ENCODE measurements at places on chromosomes 5 and 9. TPM values are rescaled to one million over a fixed set of nuclear protein-coding genes. Genes with fewer than 3 reads are reported as not detected.

DNA sequence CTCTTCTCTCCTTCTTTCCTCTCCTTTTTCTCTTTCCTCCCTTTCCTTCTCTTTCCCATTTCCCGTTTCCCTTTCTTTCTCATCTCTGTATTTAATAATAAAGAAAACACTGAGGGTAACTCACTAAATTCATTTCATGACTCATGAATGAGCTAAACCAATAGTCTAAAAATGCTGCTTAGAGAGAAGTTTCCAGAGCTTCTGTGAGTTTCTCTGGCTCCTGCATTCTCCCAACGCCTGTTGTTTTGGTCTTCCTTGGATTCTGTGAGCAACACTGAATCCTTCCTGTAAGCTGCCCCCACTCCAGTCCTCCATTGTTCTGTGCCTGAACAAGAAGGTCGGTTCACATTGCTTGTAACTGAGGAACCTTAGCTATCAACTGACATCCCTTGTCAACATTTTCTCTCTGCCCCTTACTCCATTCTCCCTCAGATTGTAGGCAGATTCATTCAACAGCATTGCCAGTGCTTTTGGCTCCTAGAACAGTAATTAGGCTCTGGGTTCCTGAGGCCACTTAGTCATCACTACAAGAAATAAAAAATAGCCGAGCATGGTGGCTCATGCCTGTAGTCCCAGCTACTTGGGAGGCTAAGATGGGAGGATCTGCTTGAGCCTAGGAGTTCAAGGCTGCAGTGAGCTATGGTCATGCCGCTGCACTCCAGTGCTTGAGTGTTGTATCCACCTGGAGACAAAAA lies 237.7 kb upstream of the KLF4 start:
- H3K4me3 ChIP-seq = no peak overlapping the region
- peak overlapping the region; percentile 27 for H3K27ac ChIP-seq
- no peaks in the 10 kb centered on the region for H3K36me3 ChIP-seq
- DNase-seq = no peak
- no peaks in the 10 kb centered on the region for H3K27me3 ChIP-seq

- no peaks in the 10 kb centered on the region for H3K4me1 ChIP-seq
- DNase-seq = no peak
- H3K27me3 ChIP-seq = no peaks in the 10 kb centered on the region
- H3K27ac ChIP-seq = no peak overlapping the region
- no peaks in the 10 kb centered on the region for H3K36me3 ChIP-seq
Observed at GRCh38 chr5:96024683-96025475, 63.2 kb upstream of the ELL2 start.

- H3K27me3 ChIP-seq = no peaks in the 10 kb centered on the region
- DNase-seq = no peak
- no peak overlapping the region for H3K4me3 ChIP-seq
- H3K4me1 ChIP-seq = no peaks in the 10 kb centered on the region
Observed at GRCh38 chr5:58763390-58763789, 180.5 kb downstream of the RAB3C start.

DNA sequence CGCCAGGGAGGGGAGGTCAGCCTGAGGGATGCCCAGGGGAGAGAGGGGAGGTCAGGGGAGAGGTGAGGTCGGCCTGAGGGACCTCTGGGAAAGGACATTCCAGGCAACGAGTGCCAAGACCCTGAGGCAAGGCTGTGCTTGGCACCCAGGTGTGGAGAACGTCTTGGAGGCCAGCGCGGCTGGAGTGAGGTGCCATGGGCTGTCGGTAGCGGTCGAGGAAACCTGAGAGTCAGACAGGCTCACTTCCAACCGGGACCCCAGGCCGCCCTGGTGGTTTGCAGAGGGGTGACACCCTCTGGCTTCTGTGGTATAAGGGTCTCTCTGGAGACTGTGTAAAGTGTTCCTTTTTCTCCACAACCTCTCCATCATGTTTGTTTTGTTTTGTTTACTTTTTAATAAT lies 82.9 kb downstream of the CACNA1B start:
- H3K36me3 ChIP-seq = no peaks in the 10 kb centered on the region
- no peaks in the 10 kb centered on the region for H3K27me3 ChIP-seq
- DNase-seq = no peak
- no peaks in the 10 kb centered on the region for H3K4me1 ChIP-seq
- no peak overlapping the region for H3K27ac ChIP-seq
- no peak overlapping the region for H3K4me3 ChIP-seq

The TAF11L10 gene
- total RNA-seq = not detected

The PCDHB7 gene
- total RNA-seq = 1.4 TPM

DNA sequence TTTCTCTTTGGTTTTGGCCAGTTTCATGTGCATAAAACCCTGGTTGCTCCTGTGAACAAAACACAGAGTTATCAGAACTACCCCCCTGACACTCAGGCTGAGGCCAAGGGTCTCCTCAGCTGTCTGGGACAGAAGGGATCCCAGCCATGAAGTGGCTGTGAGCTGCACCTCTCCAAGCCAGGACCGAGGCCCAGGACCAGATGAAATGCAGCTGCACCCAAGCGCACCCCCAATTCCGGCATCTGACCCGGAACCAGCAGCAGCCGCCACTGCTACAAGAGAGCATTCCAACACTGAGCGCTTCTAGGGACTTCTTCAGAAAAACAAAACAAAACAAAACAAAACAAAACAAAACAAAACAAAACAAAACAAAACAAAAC lies 16.0 kb upstream of the SLC25A51 start:
- H3K27ac ChIP-seq = no peak overlapping the region
- H3K4me1 ChIP-seq = no peaks in the 10 kb centered on the region
- H3K27me3 ChIP-seq = no peaks in the 10 kb centered on the region
- no peak overlapping the region for H3K4me3 ChIP-seq
- H3K36me3 ChIP-seq = peaks cover 26% of the 10 kb centered on the region

DNA sequence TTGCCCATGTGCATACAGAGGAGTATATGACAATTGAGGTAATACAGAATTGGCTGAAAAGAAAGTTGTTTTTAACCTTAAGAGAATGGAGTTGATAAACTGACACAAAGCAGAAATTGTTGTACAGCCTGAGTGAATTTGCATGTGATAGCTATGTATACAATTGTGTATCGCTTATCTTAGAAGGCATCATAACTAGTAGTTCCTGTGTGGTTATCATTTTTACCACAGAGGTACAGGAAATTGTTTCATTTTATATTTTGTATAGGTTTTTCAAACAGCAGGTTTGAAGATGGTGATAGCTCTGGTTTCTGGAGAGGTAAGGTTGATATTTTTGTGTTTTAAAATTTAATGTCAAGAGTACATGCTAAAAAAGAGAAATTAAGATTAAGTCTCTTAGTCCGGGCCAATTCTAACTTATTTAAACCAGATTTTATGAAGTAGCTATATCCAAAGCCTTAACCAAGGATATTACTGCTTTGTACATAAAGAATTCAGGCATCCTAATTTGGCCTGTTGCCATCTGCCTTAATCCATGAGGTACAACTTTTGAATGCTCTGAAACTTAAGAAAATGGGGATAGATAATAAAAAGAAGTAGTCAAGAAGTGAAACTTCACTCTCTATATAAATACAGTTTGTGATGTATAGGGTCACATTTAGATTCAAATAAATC lies 26.0 kb downstream of the DDX4 start:
- no peak overlapping the region for H3K27ac ChIP-seq
- no peaks in the 10 kb centered on the region for H3K27me3 ChIP-seq
- H3K4me1 ChIP-seq = no peaks in the 10 kb centered on the region
- no peak overlapping the region for H3K4me3 ChIP-seq
- no peaks in the 10 kb centered on the region for H3K36me3 ChIP-seq

DNA sequence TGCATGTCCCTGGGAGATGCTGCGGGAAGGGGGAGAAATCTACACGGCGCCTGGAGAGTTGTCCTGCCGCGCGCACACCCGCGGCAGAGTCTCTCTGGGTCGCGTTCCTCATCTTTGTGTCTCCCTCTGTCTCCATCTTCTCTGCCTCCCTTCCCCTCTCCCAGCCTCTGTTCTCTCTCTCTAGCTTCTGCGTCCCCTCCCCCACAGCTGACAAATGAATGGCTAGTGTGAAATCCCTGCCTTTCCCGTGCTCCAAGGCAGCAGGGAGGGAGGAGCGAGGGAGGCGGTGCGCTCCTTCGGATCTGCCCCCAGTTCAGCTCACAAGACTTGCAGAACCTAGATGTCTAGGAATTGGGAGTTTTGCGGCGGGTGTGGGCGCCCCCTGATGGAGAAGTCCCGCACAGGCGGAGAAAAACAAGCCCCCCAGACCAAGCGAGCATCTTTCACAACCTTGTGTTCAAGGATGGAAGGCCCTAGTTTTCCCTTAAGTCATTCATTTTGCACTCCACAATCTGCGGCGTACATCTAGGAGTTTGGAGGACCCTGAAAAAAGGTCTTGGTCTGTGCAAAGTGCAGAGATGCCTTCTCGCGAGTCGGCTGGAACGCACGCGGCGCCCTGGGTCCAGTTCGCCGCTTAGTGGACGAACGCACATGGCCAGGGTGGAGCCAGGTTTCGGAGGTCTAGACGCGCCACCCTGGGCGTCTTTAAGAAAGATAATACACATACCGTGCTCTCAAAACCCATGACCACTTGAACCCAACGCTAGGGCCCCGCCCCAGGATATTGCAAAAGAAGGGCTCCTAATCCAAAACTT lies 2.0 kb downstream of the VCAN start:
- H3K36me3 ChIP-seq = no peaks in the 10 kb centered on the region
- peaks cover 7% of the 10 kb centered on the region for H3K27me3 ChIP-seq
- no peaks in the 10 kb centered on the region for H3K4me1 ChIP-seq

DNA sequence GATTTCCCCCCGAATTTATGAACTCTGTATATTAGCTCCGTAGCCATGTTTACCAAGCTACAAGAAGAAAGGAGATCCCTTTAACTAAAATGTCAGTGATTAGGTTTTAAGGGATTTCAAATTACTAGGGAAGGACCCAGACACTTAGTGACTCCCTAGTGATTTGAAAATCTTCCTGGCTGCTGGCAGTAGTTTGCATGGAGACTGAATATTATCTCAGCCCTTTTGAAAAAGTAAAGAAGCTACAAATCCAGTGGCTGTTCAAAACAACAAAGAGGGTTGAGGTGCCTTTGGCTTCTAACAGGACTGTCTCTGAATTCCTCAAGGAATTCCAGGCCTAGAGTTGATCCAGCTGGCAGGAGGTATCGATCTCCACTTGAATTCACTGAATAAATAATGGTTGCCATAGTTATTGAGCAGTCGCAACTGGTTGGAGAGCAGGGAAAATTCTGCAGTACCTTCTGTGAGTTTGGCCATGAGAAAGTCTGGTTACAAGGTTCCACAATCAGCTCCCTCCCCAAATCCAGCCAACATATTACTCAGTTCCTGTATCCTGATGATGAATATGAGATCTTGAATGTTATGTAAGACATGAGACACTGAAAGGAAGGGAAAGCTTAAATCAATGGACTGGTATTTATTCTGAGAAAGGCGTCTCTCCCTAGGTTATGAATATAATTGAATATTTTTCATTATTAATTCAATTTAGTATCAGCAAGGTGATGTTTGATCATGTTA lies 37.7 kb downstream of the NR4A3 start:
- H3K27me3 ChIP-seq = no peaks in the 10 kb centered on the region
- H3K4me1 ChIP-seq = no peaks in the 10 kb centered on the region
- no peak for DNase-seq
- H3K27ac ChIP-seq = no peak overlapping the region
- H3K4me3 ChIP-seq = no peak overlapping the region

The LOX gene
- total RNA-seq = 10.1 TPM

- no peaks in the 10 kb centered on the region for H3K36me3 ChIP-seq
- H3K4me1 ChIP-seq = peaks cover 13% of the 10 kb centered on the region
- H3K27ac ChIP-seq = no peak overlapping the region
- H3K4me3 ChIP-seq = no peak overlapping the region
- no peaks in the 10 kb centered on the region for H3K27me3 ChIP-seq
Observed at GRCh38 chr9:16830806-16831205, 39.7 kb downstream of the BNC2 start.

DNA sequence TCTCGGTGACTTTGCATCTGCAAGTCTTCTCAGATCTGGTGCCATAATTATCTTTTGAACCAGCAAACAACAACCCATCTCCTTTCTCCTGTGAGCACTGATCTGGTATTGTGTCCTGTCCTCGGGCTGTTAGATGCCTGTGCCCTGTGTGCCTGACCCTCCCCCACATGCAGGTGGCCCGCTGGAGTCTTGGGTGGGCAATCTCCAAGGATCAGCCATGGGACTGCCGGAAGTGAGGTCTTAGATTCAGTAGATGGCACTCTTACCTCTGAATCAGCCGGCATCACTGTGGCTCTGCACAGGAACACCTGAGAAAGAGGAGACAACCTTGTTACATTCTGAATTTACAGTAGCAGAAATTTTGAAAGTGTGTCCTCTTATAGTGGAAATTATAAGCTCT lies 172.4 kb downstream of the IRX2 start:
- H3K4me3 ChIP-seq = no peak overlapping the region
- H3K36me3 ChIP-seq = no peaks in the 10 kb centered on the region
- DNase-seq = no peak
- H3K27me3 ChIP-seq = no peaks in the 10 kb centered on the region
- H3K4me1 ChIP-seq = no peaks in the 10 kb centered on the region
- no peak overlapping the region for H3K27ac ChIP-seq

The CPEB4 gene
- 127 TPM for total RNA-seq

The PCDHA11 gene
- 0.12 TPM for total RNA-seq

The SNX2 gene
- total RNA-seq = 27.4 TPM

DNA sequence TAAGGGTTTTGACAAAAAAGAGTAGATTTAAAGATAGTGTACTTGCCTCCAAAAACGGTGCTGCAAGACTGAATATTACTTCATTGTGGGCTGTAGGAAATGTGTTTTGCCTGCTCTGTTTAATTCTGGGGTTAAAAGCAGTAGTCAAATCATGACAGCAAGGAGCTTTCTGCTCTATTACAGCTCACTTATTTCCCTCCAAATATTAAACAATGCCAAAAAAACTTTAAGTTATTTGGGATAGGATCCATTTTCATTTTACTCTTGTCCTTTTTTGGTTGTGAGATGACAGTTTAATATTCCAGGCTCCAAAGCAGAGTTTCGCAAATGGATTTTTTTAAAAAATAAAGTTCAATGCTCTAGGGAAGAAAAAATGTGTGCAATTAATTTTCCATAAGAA lies 340.4 kb upstream of the RGMB start:
- H3K27ac ChIP-seq = no peak overlapping the region
- DNase-seq = no peak
- no peaks in the 10 kb centered on the region for H3K4me1 ChIP-seq
- H3K36me3 ChIP-seq = no peaks in the 10 kb centered on the region
- H3K27me3 ChIP-seq = no peaks in the 10 kb centered on the region

DNA sequence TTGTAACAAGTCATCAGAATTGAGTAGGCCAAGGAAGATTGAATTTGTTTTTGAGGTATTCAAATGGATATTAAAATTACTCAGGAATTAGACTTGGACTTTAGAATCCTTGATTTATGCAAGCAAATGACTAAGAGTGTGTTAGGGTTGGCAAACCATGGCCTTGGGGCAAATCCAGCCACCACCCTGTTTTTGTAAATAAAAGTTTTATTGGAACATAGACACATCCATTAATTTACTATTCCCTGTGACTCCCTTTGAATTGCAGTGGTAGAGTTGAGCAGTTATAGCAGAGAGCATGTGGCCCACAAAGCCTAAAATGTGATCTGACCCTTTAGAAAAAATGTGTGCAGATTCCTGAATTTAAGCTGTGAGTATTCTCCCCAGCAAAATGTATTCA lies 115.6 kb downstream of the WDR70 start:
- no peaks in the 10 kb centered on the region for H3K27me3 ChIP-seq
- no peaks in the 10 kb centered on the region for H3K4me1 ChIP-seq
- H3K4me3 ChIP-seq = no peak overlapping the region
- H3K27ac ChIP-seq = no peak overlapping the region

- no peak for DNase-seq
- H3K4me1 ChIP-seq = no peaks in the 10 kb centered on the region
- no peaks in the 10 kb centered on the region for H3K27me3 ChIP-seq
- H3K27ac ChIP-seq = no peak overlapping the region
- no peaks in the 10 kb centered on the region for H3K36me3 ChIP-seq
Observed at GRCh38 chr9:98146101-98146991, 27.3 kb upstream of the TRIM14 start.

GRCh38 chr5:116908537-116908936 lies 333.9 kb upstream of the SEMA6A start:
- no peak for DNase-seq
- no peaks in the 10 kb centered on the region for H3K36me3 ChIP-seq
- H3K27me3 ChIP-seq = no peaks in the 10 kb centered on the region
- no peaks in the 10 kb centered on the region for H3K4me1 ChIP-seq
- H3K27ac ChIP-seq = no peak overlapping the region
- H3K4me3 ChIP-seq = no peak overlapping the region
